ENCODE measurements at places on chromosomes 4 and X.

DNA sequence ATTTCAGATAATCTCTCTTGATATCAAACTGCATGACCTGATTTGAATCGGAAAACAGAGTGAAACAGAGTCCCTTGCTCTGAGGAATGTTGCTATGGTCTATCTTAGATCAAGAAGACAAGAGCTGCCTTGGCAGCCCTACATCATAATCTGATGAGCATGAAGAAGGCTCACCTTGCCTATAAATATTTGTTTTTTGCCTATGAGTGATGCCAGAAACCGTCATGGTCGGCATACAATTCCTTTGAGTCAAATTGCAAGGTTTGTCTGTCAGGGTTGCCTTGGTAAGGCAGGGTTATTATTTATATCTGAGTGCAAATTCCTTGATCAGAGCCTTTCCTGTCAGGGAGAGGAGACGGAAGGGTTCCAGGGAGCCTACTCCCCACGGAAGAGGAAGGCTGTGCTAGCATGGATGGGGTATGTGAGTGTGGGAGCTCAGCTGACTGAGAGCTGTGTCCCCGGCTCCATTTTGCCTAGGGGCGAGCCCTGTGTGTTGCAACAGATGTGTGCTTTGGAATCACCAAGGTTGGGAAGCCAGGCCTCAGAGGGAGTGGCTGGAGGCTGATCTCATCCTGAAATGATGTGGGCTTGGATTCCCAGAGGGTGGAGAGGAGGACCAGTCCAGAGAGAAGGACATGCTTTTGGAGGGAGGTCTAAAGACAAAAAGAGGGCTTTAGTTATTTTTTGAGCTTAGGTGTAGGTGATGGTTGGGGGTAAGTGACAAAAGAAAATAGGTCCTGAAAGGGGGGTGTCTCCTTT lies 43.6 kb downstream of the RTL9 start:
- no peak for DNase-seq

DNA sequence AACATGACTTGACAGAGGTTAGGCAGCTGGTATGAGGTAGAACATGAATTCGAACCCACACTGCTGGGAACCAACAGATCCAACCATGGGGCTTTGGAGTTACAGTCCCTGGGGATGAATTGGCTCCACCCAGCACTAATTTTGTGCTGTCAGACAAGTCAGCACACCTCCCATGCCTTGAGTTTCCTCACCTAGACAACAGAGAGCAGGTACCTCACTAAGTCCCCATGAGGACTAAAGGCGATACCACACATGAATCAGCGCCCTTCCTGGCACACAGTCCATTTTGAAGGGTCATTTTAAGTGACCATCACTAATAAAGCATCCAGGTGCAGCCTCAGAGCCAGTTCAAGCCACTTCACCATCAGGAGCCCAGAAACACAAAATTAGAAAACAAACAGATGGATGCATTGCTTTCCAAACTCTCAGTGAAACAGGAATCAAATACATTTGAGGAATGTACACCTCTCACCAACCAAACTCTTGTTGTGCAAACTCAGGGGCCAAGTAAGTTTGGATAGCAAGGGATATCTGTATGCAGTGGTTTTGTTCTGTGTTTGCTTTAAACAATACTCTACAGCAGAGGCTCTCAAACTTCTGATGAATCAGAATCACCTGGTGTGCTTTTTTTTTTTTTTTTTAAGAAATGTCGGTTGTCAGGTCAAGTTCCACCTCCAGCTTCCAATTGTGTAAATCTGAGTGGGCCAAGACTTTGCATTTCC lies 10.1 kb downstream of the IDS start:
- no peak for DNase-seq

GRCh38 chr4:15500701-15501100 lies 31.0 kb downstream of the CC2D2A start:
- no peak for DNase-seq

DNA sequence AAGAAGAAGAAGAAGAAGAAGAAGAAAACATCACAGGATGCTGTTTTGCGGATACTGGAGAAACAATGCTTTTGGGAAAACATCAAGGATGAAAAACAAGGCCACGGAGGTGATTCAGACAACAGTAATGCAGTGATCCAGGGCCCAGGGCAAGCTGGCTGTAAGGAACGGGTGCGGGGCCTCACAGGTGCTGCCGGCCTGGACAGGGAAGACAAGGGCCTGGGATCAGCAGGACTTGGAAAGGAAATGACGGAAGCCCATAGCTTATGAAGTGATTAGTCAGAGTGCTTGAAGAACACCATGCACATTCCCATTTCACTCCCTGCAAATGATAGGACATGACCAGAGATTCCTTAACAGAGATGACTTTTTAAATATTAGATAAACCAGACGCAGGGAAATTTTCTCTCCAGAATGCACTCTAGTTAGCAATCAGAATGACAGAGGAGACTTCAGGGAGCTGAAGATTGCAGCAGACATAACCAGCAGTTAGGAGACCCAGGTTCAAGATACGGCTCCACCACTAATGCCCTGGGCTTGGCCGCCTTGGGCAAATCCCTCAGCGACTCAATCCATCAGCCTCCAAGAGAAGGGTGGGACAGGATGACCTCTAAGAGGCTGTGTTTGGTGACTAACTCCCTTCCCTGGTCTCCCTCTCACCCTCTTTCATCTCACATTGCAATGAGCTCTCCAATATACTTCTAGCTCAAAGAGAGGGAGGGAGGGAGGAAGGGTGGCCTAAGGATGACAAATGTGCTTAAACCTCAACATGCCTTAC lies 54.1 kb downstream of the APBB2 start:
- DNase-seq: no peak

GRCh38 chrX:39983715-39984114 lies 114.0 kb downstream of the BCOR start:
- DNase-seq: no peak

DNA sequence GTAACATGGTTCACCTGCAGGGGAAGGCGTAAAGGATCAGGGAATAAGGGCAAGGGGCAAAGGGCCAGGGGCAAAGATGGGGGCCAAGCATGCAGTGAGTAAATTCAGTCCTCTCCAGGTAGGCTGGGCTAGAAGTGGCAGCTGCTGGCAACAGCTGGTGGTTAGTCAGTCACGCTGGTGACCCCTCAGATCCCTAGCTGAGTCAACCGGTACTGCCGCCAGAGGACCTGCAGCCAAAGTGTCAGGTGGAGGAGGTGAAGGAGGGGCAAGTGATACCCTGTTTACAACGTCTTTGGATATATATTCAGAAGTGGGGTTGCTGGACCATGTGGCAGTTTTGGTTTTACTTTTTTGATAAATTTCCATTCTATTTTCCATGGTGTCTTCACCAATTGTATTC lies 24.6 kb upstream of the NAP1L2 start:
- DNase-seq: no peak

DNA sequence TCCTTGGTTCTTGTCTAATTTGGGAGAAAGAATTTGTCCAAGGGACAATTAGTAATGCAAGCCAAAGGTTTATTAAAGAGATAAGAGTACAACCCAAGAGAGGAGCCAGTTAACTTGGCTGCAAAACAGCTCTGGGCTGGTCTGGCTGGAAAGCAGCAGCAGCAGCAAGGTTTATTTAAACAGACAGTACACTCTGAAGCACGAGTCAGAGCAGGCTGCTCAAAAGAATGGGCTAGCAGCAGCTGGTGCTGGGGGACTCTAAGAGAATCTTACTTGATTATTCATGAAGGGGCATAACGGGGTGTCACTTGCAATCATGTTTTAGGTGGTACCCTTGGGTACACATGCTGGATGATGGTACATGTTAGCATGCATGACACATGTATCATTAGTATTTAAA lies 17.1 kb upstream of the CT47C1 start:
- DNase-seq: no peak

- no peak for DNase-seq
These were observed 17.1 kb upstream of the BEX4 start for GRCh38 chrX:103197721-103198306.

DNA sequence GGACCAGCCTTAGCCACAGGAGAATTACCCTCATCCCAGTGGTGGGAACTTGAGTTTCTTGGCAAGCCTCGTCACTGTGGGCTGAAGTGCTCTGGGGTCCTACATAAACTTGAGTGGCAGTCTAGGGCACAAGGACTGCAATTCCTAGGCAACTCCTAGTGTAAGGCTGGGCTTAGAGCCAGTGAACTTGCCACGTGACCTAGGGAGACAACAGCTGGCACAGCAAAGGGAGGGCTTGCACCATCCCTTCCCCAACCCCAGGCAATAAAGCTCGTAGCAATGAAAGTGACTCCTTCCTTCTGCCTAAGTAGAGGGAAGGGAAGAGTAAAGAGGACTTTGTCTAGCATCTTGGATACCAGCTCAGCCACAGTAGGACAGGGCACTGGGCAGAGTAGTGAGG lies 81.8 kb downstream of the TEX11 start:
- DNase-seq: no peak

DNA sequence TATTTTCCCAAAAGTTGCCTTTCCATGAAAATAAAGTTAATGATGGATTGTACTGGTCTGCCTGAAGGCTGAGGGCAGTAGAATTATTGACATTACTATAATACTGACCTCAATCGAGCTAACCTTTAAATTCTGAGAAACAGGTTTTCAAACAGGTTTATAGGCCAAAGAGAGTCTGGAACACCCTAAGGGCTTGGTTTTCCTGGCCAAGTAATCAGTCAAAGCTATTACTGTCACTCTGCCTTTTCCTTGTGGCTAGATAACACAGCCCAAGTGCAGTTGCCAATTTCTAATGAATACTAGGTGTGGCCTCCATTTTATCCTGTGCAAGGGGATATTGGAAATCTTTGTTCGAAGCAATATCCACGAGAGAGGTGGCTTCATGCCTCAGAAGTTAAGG lies 75.2 kb downstream of the INTS12 start:
- DNase-seq: no peak

DNA sequence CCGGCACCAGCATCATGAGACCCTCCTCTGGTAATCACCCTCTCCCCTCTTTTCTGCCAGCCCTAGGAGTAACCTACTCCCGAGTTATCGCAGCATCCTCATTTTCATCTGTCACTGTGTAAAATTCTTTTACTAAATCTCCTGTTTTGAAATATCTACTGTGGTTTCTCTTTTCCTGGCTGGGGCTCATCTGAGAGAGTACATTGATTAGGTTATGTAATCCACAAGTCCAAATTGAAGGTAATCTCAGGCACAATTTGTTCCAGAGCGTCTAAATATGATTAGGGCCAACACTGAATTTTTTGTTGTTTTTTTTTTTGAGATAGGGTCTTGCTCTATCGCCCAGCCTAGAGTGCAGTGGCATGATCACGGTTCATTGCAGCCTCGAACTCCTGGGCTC lies 142.4 kb downstream of the SMIM20 start:
- DNase-seq: no peak

- DNase-seq: no peak
These were observed 1118.7 kb downstream of the SH3BGRL start for GRCh38 chrX:82320569-82320968.

- DNase-seq: no peak
These were observed 100.9 kb downstream of the FHDC1 start for GRCh38 chr4:153036931-153037482.

- DNase-seq: peak; percentile 79
These were observed at the start of gene ZNF674 for GRCh38 chrX:46545111-46546005. Gene ZNF674, minus strand, starts transcription at chrX:46545421. Its CDS starts 3,334 bp downstream, at chrX:46542087.

GRCh38 chrX:22247169-22247568 lies 25.5 kb upstream of the CBLL2 start:
- no peak for DNase-seq

- DNase-seq: no peak
These were observed 110.9 kb downstream of the FBXW7 start for GRCh38 chr4:152424977-152425376.

- DNase-seq: no peak
These were observed 326.4 kb downstream of the PPP3CA start for GRCh38 chr4:101020956-101021355.

GRCh38 chrX:25166546-25166945 lies 150.8 kb upstream of the ARX start:
- DNase-seq: no peak
